ENCODE measurements at places on chromosomes 11 and 22. TPM values are rescaled to one million over a fixed set of nuclear protein-coding genes. Genes with fewer than 3 reads are reported as not detected.

GRCh38 chr22:27317096-27317495 lies 484.5 kb downstream of the MN1 start:
- no peak for DNase-seq

DNA sequence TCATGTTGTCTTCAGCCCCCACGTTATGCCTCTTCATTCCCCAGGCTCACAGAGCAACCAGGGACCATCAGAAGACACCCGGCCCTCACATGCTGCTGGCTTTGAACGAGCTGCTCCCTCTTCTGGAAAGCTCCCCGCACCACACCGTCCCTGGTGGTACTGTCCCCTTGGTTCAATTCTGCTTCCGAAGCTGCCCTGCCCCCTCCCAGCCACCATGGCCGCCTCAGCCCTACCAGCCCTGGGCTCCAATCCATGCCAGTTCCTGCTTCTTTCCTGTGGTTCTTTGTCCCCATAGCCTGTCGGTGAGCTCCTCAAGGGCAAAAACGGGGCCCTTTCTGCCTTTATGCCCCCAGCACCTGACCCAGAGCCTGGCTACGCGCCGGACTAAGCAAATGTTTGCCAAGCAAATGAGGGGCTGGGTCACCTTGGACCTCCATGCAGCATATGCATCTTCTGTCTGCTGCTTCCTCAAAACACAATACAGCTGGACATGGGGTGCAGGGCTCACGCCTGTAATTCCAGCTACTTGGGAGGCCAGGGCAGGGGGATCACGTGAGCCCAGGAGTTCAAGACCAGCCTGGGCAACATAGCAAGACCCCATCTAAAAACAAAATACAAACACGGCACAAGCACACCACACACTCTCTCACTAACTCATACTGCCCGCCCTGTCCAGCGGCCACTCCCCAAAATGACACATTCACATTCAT lies 21.3 kb downstream of the TNKS1BP1 start:
- peak; percentile 57 for DNase-seq

DNA sequence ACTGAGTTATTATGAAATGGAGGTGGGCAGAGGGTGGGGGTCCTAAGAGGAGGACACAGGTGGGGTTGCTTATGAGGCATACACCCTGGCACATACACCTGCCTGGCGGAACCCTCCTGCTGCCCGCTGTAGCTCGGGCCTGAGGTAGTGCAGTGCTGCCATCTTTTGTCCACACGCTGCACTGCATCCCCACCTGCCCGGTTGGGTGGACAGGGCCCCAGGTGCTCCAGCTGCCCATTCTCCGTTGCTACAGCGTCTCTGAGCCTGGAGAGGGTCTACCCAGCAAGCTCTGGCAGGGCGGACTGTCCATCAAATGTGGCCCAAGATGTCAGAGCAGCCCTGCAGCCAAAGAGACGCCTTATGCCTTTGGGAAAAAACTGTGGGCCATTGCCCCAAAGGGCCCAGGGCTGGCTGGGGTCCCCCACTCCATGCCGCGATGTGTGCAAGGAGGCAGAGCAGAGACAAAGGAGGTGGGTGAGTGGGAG lies 131.2 kb downstream of the BUD13 start:
- DNase-seq, result no peak

OR2AG2 gene
- 0.24 TPM for total RNA-seq

APOA4 gene
- 3.9 TPM for total RNA-seq

DNA sequence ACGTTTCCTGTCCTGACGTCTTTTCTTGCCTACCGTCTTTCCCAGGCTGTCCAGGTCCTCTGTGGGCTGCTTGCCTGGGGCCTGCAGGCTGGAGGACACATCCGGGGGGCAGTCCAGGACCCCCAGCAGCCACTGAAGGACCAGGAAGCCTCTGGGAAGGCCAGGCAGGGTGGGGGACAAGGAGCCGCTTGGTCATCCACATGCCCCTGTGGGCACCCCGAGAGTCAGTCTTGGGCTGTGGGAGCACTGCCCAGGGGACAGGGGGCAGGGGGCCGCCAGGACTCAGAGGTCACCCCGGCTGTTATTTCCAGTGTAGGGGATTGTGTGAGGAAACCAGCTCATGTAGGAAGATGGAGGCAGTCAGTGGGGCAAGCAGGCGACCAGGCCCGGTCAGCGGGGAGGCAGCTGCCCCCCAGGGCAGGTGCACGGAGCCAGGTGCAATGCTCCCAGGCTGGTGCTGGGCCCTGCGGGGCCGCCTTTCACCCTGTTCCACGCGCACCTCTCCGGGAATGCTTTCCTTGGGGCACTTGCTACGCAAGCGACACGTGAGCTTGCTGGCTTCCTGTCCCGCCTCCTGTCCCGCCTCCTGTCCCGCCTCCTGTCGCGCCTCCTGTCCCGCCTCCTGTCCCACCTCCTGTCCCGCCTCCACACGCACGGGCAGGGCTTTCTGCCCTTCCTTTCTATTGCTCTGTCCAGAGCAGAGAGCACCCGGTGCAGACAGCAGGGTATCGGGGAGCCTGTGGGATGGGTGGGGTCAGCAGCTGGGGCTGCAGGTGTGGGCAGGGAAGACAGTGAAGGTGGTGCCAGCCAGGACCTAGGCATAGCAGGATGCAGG lies 39.5 kb downstream of the MUC5B start:
- DNase-seq, result peak; percentile 98

DNA sequence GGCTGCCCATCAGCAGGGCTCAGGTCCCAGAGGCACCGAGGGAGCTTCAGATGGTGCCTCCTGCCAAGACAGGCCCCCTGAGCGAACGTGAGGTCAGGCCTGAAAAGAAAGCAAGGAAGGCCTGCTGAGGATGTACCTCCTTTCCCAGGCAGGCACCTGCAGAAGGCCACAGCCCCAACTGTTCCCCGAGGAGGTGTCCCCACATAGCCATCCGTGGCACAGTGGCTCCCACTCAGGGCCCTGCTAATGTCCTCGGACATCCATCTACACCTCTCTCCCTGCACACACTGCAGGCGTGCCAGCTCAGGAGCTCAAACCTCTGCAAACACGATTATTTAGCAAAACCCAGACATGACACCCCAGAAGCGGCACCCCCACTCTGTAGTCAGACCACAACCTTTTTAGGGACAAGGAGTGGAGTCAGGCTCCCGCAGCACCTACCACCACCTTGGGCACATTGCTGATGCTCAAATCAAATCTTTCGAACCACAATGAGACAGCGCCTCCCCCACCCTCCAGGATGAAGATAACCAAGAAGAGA lies 36.9 kb downstream of the SHANK2 start:
- no peak for DNase-seq

OSBP2 gene
- 3.9 TPM for total RNA-seq

BMAL1 gene
- total RNA-seq, result 91.1 TPM

GRCh38 chr11:2462986-2463765 lies 18.4 kb downstream of the KCNQ1 start:
- peak; percentile 76 for DNase-seq

DNA sequence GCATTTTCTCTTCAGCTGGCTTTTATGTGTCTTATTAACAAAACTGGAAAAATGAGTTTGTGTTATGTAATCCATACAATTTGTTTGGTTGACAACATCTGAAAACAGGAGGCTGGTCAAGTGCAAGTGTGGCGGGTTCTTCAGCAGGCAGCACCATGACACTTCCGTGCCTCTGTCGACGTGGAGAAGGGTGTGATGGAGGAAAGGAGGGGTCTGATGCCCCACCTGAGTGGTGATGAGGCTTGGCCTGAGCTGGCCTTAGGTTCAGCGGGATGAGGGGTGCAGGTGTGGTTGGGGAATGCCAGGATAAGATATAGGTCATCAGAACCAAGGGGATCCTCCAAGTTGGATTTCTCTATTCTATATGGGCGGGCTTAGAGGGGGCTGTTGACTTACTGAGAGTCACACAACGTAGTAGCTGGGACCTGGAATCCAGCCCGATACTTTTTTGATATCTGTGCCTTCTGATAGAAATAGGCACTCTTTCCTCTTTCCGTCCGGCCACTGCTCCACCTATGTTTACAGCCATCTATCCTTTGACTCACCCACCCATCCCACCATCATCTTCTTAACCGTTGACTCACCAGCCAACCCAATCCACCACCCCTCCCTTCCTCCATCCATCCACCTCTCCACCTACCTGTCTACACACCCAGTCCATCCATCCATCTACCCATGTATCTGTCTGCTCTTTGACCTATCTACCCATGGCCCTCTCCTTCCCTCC lies 29.0 kb downstream of the SHANK3 start:
- no peak for DNase-seq

DNA sequence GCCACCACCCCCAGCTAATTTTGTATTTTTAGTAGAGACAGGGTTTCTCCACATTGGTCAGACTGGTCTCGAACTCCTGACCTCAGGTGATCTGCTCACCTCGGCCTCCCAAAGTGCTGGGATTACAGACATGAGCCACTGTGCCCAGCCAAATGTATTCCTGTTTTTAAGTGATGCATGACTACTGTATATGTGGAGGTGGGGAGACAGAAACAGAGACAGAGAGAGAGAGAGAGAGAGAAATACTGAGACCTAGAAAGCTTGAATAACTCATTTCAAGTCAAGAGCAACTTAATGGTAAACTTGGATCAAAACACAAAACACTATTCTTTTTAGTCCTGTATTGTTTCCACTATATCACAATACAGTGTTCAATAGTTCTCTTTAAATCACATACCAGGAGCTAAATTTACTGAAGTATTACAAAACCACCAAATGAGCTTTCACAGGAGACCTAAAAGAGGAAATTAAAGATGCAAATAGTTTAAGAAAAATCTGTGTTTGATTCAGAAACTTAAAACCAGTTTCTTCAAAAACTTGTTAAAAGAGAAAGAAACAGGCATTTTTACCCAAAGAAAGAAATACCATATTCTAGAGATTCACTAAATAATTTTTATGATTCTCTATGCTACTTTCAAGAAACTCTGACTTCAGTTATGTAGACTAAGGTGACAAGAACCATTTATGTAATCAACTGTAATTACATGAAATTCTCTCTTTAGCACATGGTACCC lies 188.7 kb downstream of the ETS1 start:
- DNase-seq, result no peak

DNA sequence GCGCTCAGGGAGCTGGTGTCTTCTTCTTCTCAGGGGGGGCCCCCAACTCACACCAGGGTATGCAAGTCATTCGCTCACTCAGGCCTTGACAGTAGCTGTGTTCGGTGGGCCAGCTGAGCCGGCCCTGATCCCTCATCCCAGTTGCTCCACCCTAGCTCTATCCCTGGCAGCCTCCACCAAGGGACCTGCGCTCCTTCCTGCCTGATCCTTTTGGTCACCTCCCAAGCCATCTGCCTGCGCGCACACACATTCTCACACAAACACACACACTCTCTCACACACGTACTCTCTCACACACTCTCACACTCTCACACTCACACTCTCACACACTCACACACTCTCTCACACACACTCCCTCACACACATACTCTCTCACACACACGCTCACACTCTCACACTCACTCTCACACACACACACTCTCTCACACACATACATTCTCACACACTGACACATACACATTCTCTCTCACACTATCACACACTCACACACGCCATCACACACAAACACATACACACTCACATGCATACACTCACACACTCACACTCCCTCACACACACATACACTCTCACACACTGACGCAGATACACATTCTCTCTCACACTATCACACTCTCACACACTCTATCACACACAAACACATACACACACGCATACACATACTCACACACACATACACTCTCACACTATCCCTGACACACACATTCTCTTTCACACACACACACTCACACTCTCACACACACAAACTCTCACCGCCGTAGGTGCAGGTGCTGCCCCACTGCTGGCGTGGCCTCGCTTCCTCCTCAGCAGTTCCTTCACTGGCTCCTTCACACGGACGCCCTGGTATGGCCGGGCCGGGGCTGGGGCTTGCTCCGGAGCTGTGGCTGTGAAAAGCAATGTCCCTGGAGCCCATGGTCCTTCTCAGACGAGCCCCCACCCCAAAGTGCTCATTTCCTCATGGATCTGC lies 20.8 kb downstream of the POU2AF1 start:
- DNase-seq, result no peak

- no peak for DNase-seq
Measured at GRCh38 chr22:43967069-43967468, 11.8 kb downstream of the SAMM50 start.
